H9 (cell line): ENCODE measurements at places on chromosomes 13 and 19. TPM values are rescaled to one million over a fixed set of nuclear protein-coding genes. Genes with fewer than 3 reads are reported as not detected.

DNA sequence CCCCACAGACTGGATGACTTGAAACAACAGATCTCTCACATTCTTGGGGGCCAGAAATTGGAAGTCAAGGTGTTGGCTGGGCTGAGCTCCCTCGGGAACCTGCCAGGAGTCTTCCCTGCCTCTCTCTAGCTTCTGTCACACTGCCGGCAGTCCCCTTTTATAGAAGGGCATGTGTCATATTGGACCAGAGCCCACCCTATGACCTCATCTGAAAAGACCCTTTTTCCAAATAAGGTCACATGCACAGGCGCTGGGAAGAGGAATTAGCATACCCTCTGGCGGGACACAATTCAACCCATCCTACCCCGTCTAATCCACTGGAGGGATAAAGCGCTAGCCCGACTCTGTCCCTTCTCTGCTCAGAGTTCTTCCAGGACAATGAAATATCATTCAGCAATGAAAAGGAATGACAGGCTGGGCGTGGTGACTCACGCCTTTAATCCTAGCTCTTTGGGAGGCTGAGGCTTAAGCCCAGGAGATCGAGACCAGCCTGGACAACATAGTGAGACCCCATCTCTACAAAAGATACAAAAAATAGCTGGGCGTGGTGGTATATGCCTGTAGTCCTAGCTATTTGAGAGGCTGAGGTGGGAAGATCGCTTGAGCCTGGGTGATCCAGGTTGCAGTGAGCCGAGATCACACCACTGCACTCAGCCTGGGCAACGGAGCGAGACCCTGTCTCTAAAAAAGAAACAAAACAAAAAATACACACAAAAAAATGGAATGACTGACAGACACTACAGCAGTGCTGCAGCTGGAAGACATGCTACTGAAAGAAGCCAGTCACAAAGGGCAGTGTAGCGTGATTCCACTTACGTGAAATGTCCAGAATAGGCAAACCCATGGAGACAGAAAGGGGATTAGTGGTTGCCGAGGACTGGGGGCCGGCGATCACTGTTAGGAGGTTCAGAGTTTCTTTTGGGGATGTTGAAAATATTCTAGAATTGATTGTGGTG is 28.5 kb downstream of the MEIS3 start:
- no peak for DNase-seq

GRCh38 chr19:18157465-18158063 is 4.6 kb downstream of the PIK3R2 start:
- DNase-seq: peak; percentile 76

AZU1 gene
- 0.77 and 1.6 TPM in 2 replicates for total RNA-seq

VSTM1 gene
- 0.48 TPM in 1 of 2 replicates, not detected in the other for total RNA-seq

NCCRP1 gene
- total RNA-seq: 1.9 and 2.7 TPM in 2 replicates

DNA sequence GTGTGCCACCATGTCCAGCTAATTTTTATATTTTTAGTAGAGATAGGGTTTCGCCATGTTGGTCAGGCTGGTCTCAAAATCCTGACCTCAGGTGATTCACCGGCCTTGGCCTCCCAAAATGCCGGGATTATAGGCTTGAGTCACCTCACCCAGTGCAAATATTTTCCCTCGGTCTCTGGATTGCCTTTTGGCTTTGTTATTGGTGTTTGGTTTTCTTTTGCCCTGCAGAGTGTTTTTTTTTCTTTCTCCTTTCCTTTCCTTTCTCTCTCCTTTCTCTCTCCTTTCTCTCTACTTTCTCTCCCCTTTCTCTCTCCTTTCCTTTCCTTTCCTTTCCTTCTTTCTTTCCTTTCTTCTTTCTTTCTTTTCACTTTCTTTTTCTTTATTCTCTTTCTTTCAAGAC is 33.2 kb downstream of the KDM4B start:
- DNase-seq: no peak

C19orf81 gene
- total RNA-seq: 9.6 and 11.0 TPM in 2 replicates

GRCh38 chr19:51715850-51716249 is 7.9 kb downstream of the HAS1 start:
- DNase-seq: no peak

TNFRSF19 gene
- 2.5 and 2.7 TPM in 2 replicates for total RNA-seq

DNA sequence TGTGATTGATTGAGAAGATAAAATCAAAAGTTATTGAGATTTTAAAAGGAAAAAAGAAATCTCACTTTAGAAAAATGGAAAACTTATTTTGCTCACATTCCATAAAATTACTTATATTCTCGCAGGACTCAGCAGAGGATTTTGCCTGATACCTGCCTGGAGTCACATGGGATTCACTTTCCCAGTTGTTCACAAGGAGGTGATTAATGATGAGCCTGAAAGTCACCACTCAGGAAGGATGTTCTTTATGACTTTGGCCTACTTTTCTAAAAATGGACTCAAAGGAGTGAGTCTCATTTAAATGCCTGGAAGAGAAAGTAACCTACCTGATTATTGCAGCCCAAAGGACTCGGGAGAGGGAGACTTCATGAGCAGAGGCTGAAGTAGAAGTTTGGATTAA is 34.5 kb upstream of the FAM216B start:
- no peak for DNase-seq

SIGLEC8 gene
- not detected in 2 replicates for total RNA-seq

OR7E24 gene
- not detected in 2 replicates for total RNA-seq

DNA sequence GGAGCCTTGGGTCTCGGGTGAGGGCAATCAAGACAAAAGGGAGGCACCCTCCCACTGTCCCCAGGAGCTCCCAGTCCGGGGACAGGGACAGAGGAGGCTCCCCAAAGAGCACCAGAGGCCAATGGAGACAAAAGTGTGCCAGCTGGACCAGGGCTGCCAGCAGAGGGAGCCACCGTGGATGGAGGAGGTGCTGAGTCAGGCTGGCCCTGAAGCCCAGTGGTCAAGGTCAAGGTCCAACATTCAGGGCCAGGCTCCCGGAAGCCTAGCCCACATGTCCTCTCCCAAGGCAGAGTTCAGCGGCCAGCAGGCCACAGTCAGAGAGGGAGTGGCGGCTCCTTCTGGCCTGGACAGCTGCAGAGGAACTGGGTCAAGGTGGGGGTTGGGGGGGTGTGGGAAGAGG is 8.4 kb downstream of the COL5A3 start:
- DNase-seq: peak; percentile 79

DNA sequence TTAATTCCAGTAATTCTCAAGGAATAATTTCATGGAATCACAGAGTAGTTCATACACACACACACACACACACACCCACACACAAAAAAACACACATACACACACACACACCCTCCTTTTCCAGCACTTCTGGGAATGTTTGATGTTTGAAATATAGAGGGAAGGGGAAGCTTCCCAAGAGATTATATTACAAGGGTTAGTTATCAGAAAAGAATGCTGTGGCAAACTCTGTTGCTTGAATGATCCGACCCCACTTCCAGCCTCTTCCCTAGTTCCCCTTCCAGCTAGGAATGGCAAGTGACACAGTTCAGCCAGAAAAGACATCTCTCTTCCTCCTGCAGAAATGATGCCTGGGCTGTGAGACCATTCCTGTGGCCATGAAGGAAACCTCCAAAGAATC is 49.9 kb downstream of the KCTD12 start:
- DNase-seq: no peak

UBE2L5 gene
- 0.20 TPM in 1 of 2 replicates, not detected in the other for total RNA-seq

GRCh38 chr13:99724633-99725517 is 223.6 kb downstream of the TM9SF2 start:
- DNase-seq: no peak

ICAM5 gene
- total RNA-seq: 1.4 and 1.6 TPM in 2 replicates

DNA sequence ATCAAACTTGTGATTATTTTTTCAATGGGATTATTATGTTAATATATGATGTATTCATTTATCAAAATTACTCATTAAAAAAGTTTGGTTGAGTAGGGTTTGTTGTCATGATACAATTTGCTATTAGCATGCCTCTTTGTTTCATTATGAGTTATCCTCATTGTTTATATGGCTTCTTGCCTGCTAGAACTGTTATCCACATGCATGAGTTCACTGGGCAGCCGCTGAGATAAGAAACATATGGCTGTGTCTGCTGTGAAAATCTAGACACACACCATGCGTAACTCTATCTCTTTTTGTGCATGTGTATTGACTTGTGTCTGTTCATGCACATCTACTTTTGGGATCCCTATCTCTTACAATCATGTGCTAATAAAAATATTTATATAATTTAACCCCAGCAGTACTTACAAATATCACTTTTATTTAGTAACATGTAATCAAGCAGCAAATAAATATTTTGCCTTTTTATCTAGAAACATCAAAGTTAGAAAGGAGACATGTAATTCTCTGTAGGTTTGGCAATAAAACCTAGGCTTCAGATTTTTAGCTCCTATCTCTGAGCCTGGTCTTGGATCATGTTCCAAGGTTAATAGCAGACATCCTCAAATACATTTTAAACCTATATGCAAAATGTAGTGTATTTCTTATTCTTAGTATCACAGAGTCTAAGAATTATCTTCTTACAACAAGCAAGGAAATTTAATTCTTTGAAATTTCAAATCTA is 11.2 kb upstream of the KLF12 start:
- no peak for DNase-seq

DNA sequence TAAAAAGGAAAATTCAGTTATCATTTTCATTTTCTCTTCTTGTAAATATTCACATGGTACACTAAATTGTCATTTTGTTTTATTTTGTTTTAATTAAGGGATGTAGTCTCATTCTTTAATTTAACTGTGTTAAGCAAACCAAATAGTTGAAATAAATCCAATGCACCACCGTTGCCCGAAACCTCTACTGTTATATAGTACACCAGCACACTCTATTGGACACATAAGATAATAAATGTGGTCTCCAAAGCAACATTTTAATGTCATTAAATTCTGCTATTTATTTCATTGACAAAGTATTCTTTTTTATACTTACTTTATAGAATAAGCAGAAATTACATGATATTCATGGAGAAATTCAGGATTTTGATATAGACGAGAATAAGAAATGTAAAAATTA is 156.4 kb upstream of the FREM2 start:
- no peak for DNase-seq

- peak; percentile 83 for DNase-seq
Measured at GRCh38 chr19:1794424-1795172, 17.5 kb downstream of the ATP8B3 start.

DNA sequence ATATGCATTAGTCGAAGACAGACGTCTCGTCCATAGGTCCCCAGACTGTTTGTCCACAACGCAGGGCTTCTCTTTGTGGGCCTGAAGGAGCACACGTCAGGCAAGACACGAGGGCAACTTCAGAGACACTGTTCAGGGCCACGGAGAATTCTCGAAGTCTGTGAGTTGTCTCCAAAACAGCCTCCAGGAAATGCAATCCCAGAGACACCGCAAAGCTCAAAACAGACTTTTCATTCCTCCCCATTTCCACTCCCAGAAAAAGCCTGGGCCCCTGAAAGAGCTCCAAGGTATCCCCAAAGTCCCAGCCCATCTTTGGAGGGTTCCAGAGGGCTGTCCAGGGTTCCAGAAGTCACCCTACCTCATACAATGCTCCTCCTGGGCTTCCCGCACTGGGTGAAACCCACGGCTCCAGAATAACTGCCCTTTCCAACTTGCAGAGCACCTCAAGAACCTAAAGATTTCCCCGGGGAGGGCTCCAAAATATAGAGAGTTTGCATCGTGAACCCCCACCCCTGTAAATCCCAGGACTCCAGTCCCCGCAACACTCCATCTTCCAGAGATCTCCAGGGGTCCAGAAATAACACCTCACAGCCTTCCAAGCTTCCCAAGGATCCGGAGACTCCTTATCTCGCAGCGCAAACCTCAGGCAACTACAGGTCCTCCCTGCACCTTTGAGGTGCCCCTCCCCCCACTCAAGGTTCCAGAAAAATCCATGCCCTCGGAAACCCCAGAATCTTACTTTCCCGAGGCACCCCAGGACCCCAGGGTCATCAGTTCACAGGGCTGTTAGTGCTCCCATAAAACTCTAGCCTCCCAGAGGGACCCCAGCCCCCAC is 687 bp upstream of the FTL start:
- DNase-seq: no peak

DNA sequence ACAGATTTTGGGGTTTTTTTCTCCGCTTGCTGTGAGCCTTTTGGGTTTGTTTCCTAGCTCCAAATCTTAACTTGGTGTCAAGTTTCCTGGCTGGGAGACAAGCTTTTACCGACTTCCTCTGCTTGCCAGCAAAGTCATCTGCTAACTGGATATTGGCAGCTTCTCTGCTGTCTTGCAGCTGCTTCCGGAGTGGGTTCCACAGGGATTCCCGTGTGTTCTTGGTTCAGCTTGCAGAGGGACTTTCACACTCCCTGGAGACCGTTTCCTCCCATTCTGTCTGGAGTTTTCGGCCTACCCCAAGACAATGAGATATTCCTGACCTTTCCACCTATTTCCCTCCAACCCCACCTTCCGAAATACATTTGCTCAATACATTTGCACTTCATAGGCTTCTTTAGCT is 2.2 kb upstream of the COLGALT1 start:
- peak; percentile 41 for DNase-seq

- DNase-seq: no peak
Measured at GRCh38 chr13:41232578-41233480, 30.5 kb downstream of the MTRF1 start.

GRCh38 chr19:7360393-7360984 is 11.8 kb downstream of the ARHGEF18 start:
- DNase-seq: no peak

DNA sequence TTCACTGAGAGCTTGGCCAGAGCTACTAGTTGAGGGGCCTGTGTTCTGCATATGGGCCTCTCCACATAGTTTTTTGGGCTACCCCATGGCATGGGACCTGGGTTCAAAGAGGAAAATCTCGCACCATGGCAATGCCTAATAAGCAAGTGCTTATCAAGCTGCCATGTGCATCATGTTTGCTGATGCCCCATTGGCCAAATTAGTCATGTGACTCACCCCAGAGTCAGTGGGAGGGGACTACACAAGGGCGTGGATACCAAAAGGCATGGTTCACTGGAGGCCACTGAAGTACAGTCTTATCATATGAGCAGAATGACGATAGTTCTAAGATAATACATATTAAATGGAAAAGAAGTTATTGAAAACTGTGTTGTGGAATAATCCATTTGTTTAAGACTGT is 214.8 kb downstream of the LMO7 start:
- DNase-seq: no peak

DNA sequence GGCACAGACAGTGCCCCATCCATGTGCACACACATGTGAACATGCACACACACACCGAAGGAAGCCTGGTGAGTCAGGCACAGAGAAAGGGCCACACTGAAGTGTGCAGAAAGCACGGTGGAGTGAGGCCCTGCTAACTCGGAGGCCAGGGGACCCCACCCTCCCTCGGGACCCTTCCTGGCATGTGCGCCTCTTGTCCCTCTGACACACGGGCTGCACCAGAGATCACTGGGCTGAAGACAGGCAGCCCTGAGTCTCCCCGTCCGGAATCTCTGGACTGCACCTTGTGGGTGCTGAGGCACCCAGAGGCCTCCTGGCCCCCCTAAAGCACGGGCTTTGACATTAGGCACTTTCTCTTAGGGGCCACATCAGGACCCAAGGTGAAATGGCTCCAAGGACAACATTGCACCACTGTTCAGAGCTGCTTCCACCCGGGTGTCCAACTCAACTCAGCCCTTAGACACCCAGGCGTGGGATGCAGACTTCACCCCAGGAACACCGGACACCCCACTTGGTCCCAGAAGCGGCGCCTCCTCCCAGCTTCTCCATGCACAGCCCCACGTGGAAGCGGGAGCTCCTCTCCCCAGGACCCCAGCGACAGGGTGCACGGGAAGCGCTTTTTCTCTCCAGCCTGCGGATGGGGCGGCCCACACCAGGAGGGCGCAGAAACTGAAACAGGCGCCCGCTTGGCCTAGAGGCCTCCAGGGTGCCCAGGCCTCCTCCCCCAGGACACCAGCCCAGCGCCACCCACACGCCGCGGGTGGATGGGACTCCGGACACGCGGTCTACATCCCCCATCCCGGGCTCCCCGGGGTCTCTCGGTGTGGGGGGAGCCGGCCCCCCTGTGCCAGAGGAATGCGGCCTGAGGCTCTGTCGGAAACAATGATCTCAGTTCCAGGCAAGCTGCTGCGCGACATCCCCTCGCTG is 90.2 kb downstream of the SPACA7 start:
- no peak for DNase-seq
